ENCODE measurements at places on chromosomes 16 and 17.

GRCh38 chr17:65305778-65306177, 168.6 kb downstream of the RGS9 start:
- H3K4me3 ChIP-seq, result no peak overlapping the region
- peaks cover 36% of the 10 kb centered on the region for H3K27me3 ChIP-seq
- H3K36me3 ChIP-seq, result no peaks in the 10 kb centered on the region
- H3K27ac ChIP-seq, result no peak overlapping the region

GRCh38 chr16:53925526-53925925, 221.6 kb downstream of the FTO start:
- no peak overlapping the region for H3K4me3 ChIP-seq
- no peaks in the 10 kb centered on the region for H3K27me3 ChIP-seq
- no peak for DNase-seq
- no peaks in the 10 kb centered on the region for H3K36me3 ChIP-seq
- no peak overlapping the region for H3K27ac ChIP-seq

DNA sequence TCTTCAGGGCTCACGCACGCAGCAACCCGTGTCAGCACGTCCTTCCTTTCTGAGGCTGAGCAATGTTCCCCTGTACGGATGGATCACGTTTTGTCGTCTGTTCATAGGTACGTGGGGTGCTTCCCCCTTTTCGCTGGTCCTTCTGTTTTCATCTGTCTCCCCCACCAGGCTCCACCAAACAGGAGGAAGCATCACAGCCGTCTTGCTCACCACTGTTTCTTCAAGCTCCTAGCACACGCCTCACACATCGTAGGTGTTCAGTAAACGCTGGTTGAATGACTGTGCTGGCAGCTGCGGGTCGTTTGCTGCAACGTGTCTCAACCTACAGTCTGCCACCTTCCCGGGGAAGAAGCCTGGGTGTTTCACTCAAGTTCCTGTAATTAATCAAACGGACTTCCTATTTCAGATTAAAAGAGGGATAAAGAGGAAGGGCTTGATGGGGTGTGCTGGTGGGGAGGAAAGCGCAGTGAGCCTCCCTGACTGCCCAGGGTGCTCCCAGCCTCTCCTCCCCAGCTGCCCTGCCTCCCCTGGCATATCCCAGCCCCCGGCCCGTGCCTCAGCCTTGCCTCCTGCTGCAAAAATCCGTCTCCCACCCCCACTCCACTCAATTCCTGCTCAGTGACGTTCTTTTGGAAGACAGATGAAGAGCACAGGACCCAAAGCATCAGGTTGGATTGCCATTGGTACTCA, 76.7 kb upstream of the DOC2B start:
- no peak for DNase-seq
- peaks cover 5% of the 10 kb centered on the region for H3K27me3 ChIP-seq

GRCh38 chr16:66406534-66407221, 20.4 kb upstream of the BEAN1 start:
- H3K4me1 ChIP-seq, result peaks cover 23% of the 10 kb centered on the region
- peaks cover 3% of the 10 kb centered on the region for H3K36me3 ChIP-seq
- H3K4me3 ChIP-seq, result peak overlapping the region; percentile 88
- DNase-seq, result peak; percentile 87
- peak overlapping the region; percentile 40 for H3K27ac ChIP-seq

- H3K27ac ChIP-seq, result no peak overlapping the region
- H3K4me1 ChIP-seq, result peaks cover 18% of the 10 kb centered on the region
- H3K36me3 ChIP-seq, result no peaks in the 10 kb centered on the region
- no peaks in the 10 kb centered on the region for H3K27me3 ChIP-seq
- DNase-seq, result no peak
Measured at GRCh38 chr17:65532101-65532890, 29.2 kb downstream of the AXIN2 start.

DNA sequence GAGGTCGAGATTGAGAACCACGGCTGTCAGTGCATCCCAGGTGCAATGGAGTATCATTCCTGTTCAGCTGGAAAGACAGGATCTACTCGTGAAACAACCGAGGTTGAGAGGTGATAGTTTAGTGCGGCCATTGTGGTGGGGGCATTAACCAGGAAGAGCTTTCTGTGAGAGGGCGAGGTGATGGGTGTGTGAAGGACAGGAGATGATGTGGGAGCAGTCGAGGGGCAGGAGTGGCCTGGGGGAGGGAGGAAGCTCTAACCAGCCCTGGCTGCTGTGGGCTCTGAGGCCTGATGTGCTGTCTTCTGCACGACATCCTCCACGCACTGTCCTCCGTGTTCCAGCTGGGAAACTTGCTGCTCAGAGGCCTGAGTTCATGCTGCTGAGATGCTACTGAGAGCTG, 22.0 kb downstream of the GOSR2 start:
- no peaks in the 10 kb centered on the region for H3K27me3 ChIP-seq
- H3K27ac ChIP-seq, result no peak overlapping the region
- no peak overlapping the region for H3K4me3 ChIP-seq
- H3K36me3 ChIP-seq, result no peaks in the 10 kb centered on the region

DNA sequence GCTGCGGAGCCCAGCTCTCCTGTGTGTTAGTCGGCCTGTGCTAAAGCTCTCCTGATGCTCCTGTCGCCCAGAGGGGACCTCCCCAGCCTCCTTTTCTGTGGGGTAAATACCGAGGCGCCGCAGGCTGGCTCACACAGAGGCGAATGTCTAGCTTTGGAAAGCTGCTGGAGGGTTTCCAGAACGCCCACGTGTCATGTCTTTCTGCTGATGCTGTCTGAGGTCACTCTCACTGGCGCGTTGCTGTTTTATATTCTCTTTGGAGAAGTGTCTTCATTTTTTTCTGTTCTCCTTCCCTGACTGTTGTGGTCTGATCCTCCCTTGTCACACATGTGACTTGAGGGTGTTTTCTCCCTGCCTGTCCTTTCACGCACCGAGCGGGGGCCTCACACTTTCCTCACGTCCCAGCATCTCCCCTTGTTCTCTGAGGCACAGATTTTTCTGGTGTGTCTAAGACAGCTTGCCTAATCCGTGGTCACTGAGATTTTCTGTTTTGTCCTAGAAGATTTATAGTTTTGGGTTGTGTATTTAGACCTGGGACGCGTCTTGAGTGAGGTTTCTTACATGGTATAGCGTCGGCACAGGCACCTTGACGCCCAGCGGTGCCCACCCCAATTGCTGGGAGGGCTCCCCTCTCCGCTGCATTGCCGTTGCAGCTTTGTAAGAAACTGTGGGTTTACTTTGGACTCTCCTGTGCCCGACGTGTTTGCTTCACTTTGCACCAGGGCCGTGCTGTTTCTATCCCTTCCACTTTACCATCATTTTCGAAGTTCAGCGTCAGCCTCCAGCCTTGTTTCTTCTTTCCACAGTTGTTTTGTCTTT, 92.1 kb upstream of the ZNF750 start:
- no peak overlapping the region for H3K27ac ChIP-seq
- H3K27me3 ChIP-seq, result no peaks in the 10 kb centered on the region
- peaks cover 7% of the 10 kb centered on the region for H3K36me3 ChIP-seq
- no peaks in the 10 kb centered on the region for H3K4me1 ChIP-seq
- no peak for DNase-seq
- H3K4me3 ChIP-seq, result no peak overlapping the region

- no peak overlapping the region for H3K27ac ChIP-seq
- H3K4me3 ChIP-seq, result no peak overlapping the region
- no peaks in the 10 kb centered on the region for H3K36me3 ChIP-seq
- peaks cover 26% of the 10 kb centered on the region for H3K27me3 ChIP-seq
- DNase-seq, result no peak
- no peaks in the 10 kb centered on the region for H3K4me1 ChIP-seq
Measured at GRCh38 chr17:50640686-50641351, 6.1 kb downstream of the ABCC3 start.

GRCh38 chr16:23103603-23104002, 45.6 kb downstream of the USP31 start:
- H3K36me3 ChIP-seq, result peaks cover 8% of the 10 kb centered on the region
- H3K4me3 ChIP-seq, result no peak overlapping the region
- DNase-seq, result no peak

DNA sequence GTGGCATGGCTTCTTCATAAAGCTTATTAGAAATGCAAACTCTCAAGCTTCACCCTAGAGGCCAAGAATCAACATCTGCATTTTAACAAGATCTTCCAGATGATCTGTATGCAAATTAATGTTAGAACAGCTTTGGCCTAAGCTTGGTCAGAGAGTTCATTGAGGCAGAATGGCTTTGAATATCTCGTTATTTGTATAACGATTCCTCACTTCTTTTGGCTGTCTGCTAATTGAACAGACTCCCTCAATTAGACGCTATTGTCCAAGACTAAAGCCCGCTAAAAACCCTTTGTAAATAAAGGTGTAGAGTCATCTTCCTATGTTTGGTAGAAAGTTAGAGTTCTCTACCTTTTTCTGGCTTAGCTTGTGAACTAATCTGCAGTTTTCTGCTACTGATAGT, 1453.7 kb downstream of the CDH8 start:
- no peak overlapping the region for H3K27ac ChIP-seq
- H3K36me3 ChIP-seq, result peaks cover 9% of the 10 kb centered on the region
- no peaks in the 10 kb centered on the region for H3K4me1 ChIP-seq
- DNase-seq, result no peak

DNA sequence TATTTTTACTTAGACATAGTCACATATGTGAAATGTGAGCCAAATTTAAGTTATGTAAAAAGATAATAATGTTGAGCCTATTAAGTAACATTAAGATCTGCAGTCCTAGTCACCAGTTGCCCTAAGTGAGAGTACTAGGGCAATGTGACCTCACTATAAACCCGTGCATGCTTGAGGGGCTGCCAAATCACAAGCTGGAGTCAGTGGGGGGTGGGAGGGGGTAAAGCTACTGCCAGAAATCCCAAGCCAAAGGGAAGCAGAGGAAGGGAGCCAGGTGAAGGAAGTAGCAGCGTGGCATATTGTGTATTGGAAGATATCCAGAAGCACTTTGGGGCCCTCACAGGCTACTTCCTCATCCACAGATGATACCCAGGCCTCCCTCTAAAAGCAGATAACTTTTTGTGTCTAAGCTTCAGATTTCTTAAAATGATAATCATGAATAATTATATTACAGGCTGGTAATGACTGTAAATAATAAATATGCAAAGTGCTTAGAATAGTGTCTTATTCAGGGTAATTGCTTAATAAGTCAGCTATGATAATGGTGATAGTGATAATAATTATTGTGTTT, 134.1 kb downstream of the CA10 start:
- H3K4me3 ChIP-seq, result no peak overlapping the region
- H3K4me1 ChIP-seq, result no peaks in the 10 kb centered on the region
- H3K36me3 ChIP-seq, result no peaks in the 10 kb centered on the region

DNA sequence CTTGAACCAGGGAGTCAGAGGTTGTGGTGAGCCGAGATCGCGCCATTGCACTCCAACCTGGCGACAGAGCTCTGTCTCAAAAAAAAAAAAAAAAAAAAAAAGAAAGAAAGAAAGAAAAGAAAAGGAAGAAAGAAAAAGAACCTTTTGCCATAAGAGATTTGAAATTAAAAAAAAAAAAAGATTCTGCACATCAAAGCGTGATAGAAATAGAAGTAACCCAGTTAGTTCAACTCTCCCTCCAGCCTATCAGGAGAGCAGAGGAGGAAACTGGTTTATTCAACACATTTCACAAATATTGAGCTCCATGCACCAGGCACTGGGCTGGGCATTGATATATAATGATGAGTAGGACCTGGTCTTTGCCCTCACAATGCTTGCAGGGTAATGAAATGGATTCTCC, 2.4 kb upstream of the SOCS3 start:
- peaks cover 12% of the 10 kb centered on the region for H3K36me3 ChIP-seq
- no peak overlapping the region for H3K4me3 ChIP-seq
- peaks cover 39% of the 10 kb centered on the region for H3K4me1 ChIP-seq
- H3K27me3 ChIP-seq, result peaks cover 19% of the 10 kb centered on the region

GRCh38 chr16:30533748-30534367, 800 bp downstream of the ZNF747 start:
- no peak for DNase-seq
- H3K27ac ChIP-seq, result peak overlapping the region; percentile 94
- no peaks in the 10 kb centered on the region for H3K27me3 ChIP-seq
- H3K4me1 ChIP-seq, result peaks cover 63% of the 10 kb centered on the region
- peaks cover 17% of the 10 kb centered on the region for H3K36me3 ChIP-seq
- peak overlapping the region; percentile 95 for H3K4me3 ChIP-seq
